ENCODE measurements at places on chromosomes 13 and 19. TPM values are rescaled to one million over a fixed set of nuclear protein-coding genes. Genes with fewer than 3 reads are reported as not detected.

DDX49 gene
- total RNA-seq: 67.2 TPM

CLDN10 gene
- not detected for total RNA-seq

PTGIR gene
- total RNA-seq: 62.9 TPM

ZNF888 gene
- 3.5 TPM for total RNA-seq

GSX1 gene
- total RNA-seq: not detected

KBTBD6 gene
- 7.8 TPM for total RNA-seq

KLK5 gene
- total RNA-seq: not detected

DLEU7 gene
- not detected for total RNA-seq

ZGLP1 gene
- total RNA-seq: 0.13 TPM

CKM gene
- not detected for total RNA-seq

ZNF136 gene
- total RNA-seq: 7.8 TPM

ANKRD24 gene
- total RNA-seq: 1.5 TPM

CACNG6 gene
- total RNA-seq: 0.53 TPM

FPR2 gene
- total RNA-seq: not detected

KLK4 gene
- not detected for total RNA-seq

CNFN gene
- not detected for total RNA-seq

KLK3 gene
- total RNA-seq: not detected

TTC9B gene
- not detected for total RNA-seq

GPR183 gene
- not detected for total RNA-seq

TMEM86B gene
- 1.5 TPM for total RNA-seq

LILRB3 gene
- total RNA-seq: not detected

F7 gene
- not detected for total RNA-seq

FBN3 gene
- not detected for total RNA-seq

KIR3DL1 gene
- not detected for total RNA-seq

CPB2 gene
- not detected for total RNA-seq

GFY gene
- not detected for total RNA-seq

POU2F2 gene
- total RNA-seq: 0.13 TPM

ZNF560 gene
- total RNA-seq: 0.06 TPM

LGI4 gene
- 0.06 TPM for total RNA-seq

KASH5 gene
- not detected for total RNA-seq

ZNF726 gene
- 2.8 TPM for total RNA-seq

CILP2 gene
- under 0.01 TPM for total RNA-seq

IGFL1 gene
- total RNA-seq: not detected

ZNF723 gene
- not detected for total RNA-seq

RPS15 gene
- total RNA-seq: 444 TPM

WDR87 gene
- not detected for total RNA-seq

NALCN gene
- total RNA-seq: 13.6 TPM

MISP gene
- not detected for total RNA-seq

MEDAG gene
- total RNA-seq: 183 TPM

CYP4F2 gene
- total RNA-seq: not detected

Measured in aortic smooth muscle cell (primary cell).